ENCODE measurements at places on chromosomes 4 and X.
A peak's percentile ranks its signal among the peaks of the same experiment; 100 is the strongest.

GRCh38 chr4:153044036-153044435, 107.9 kb downstream of the FHDC1 start:
- no peak for DNase-seq

DNA sequence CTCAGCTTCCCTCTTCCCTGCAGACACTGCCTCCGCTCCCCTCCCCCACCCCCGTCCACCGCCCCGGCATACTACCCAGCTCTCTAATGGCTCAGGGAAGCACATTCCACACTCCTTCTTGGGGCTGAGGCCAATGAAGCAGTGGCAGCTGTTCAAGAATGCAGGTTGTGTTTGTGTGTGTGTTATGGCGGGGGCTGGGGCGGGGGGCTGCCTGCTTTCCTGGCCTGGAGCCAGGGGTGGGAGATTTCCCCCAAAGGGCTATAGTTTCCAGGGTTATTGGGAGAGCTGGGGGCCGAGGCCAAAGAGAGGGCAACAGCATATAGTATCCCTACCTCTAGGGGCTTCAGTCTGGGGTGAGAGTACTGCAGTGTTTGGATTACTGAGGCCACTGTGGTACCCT, 149.4 kb downstream of the EFNB1 start:
- DNase-seq: no peak

DNA sequence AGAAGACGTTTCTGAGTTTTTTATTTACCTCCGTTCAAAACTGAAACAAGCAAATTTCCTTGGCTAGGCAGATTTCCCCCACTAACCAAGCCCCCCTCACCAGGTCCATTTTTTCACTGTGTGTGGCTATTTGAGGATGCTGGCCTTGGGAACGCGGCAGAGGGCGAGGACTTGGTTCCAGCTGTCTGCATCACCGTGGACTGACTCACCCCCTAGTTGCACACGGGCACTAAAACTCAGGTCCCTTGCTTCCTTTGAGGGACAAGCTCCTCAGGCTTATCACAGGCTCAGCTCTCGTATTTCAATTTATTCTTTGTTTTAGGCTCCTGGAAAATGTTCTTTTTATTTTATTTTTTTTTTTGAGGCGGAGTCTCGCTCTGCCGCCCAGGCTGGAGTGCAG, 8.4 kb upstream of the MTNR1A start:
- no peak for DNase-seq

DNA sequence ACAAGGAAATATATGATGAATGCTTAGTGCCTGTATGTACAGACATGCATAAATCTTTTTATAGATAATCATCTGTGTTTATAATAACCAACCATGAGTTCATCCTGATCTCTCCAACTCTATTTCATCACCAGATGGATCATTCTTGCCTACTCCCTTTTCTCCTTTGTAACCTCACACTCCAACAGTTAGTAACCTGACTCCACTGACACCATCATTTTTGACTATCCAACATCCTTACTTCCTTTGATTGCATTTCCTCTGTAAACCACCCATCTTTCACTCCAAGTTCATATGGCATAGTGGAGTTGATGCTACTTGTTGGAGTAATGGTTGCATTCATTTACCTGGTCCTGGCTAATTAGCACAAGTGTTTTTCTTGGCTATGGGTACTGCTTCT, 170.6 kb downstream of the ZNF330 start:
- peak; percentile 34 for DNase-seq

GRCh38 chr4:153684182-153684970, at the start of gene TLR2:
Gene TLR2 (plus strand): TSS chr4:153684280. CDS start chr4:153702908, 18,628 bp downstream.
- DNase-seq: peak; percentile 21

DNA sequence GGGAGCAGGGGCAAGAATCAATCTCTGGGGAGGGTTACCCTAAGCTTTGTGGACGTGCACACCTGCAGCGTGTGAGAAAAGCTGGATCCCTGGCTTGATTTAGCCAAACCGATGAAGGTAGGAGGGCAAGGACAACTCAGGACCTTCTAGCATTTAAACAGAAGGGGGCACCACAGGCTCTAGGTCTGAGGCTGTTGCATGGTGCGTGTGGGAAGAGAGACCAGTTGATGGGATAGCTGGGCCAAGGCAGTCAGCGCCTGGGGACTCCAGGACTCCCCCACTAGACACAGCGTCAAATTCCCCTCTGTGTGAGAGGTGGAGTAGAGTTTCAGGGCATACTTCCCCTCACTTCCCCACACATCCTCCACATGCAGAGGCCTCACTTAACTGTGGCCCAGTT, 4.3 kb downstream of the GABRQ start:
- DNase-seq: peak; percentile 3

- DNase-seq: no peak
These were observed 65.8 kb upstream of the GPRIN3 start for GRCh38 chr4:89373394-89373793.

GRCh38 chr4:137901114-137901513, 341.0 kb downstream of the SLC7A11 start:
- DNase-seq: no peak

- no peak for DNase-seq
These were observed 40.6 kb downstream of the RAB33A start for GRCh38 chrX:130212371-130212770.

GRCh38 chr4:186472948-186473347, 82.4 kb downstream of the MTNR1A start:
- peak; percentile 40 for DNase-seq

DNA sequence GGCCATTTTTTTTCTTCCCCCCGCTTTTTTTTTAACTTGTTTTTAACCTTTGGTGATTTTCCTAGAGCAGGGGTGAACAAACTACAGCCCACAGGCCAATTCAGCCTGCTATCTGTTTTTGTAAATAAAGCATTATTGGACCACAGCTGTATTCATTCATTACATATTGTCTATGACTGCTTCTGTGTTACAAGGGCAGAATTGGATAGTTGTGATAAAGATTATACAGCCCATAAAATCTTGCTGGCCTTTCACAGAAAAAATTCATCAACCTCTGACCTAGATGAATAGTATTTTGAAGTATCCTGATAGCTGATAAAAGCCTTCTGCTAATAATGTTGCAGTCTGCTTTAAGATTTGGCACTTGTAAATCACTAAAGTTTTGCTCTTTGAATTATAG, 63.4 kb downstream of the SMAD1 start:
- DNase-seq: no peak

DNA sequence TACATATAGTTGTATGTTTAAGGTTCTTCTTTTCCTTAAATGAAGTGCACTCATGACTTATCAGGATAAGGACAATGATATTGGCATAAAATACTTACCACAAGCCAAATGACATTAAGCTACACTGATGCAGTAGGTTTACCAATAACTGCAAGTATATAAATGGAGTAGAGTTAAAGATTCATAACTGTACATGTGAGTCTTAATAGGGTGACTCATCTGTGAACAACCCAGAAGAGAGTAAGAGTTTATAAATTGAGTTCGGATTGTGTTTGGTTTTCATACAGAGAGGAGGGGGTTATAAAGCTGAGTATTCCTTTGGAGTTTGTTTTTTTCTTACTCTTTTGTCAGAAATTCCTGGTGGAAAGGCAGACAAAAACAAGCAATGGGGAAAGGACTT, 144.8 kb downstream of the TLL1 start:
- DNase-seq: peak; percentile 34

- DNase-seq: no peak
These were observed 643.6 kb downstream of the PDHA2 start for GRCh38 chr4:96483308-96484030.

DNA sequence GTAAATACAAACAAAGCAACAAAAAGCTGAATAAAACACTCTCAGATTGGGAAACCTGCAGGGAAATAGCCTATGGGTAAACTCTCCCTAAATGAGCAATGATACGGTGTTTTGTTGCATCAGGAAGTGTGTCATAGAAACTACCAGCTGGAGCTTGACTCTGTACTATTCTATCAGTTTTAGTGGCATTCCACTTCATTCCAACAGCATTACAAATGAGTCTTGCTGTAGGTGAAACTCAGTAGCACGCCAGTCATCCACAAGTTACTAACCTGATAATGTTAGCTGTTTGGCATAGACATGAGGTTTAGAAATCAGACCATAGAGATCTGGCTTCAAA, 24.9 kb downstream of the FGFBP1 start:
- peak; percentile 100 for DNase-seq

DNA sequence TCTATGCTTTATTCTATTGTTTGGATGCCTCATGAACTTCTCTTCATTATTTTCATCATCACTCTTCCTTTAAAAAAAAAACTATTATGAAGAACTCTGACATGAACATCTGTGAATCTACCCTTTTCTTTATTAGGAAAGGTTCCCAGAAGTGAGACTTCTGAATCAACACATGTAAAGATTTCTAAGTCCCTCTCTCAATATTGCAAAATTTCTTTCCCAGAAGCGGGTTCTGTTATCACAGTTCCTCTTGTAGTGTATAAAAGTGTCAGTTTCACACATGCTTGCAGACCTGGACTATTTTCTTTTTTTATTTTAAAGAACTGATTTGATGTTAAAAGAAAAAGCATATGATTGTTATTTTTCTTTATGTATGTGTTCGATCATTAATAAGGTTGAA, 330.8 kb upstream of the KLF3 start:
- DNase-seq: no peak

GRCh38 chrX:129744861-129745321, 6.1 kb downstream of the XPNPEP2 start:
- DNase-seq: no peak

DNA sequence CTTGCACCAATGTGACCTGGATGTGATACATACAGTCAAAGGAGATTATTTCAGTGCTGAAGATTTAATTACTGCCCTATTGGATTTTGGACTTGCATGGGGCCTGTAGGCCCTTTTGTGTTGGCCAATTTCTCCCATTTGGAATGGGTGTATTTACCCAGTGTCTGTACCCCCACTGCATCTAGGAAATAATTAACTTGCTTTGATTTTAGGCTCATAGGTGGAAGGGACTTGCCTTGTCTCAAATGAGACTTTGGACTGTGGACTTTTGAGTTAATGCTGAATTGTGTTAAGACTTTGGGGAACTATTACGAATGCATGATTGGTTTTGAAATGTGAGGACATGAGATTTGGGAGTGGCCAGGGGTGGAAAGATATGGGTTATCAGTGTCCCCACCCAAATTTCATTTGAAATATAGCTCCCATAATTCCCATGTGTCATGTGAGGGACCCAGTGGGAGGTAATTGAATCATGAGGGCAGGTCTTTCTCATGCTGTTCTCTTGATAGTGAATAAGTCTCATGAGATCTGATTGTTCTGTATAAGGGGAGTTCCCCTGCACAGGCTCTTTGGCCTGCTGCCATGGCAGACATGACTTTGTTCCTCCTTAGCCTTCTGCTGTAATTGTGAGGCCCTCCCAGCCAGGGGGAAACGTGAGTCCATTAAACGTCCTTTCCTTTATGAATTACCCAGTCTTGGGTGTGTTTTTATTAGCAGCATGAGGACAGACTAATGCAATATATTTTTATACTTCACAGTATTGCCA, 362.2 kb upstream of the SPANXN4 start:
- no peak for DNase-seq

DNA sequence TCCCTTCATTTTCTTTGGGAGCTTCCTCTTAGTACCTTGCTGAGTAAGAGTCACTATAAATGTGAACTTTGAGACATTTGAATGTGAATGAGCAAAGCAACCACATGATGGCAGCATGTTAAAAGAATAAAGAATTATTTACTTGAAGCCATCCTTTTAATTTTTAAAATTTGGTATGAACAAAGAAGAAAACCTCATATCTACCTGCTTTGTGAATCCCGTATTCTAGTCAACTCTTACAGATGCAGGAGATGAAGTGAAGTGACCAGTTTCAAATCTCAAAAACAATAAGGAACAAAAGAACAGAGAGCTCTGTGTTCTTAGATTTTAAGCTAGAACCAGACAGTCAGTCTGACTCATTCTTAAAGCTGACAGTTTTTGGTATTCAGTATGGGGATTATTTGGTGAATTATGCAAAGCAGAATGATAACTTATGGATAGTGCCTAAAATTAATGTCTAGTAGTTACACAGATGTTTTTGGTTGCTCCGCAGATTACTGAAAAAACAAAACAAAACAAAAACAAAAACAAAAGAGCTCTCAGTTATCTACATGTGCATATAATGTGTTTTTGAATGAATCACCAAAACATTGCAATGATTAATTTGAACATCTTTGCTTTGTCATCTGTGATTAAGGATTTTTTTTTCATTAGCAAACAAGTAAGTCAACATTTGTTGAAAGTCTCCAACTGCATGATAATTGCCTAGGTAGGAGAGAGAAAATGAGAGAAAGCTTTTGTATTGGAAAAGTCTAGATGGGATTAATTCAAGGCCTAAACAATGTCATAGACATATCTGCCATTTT, 48.2 kb upstream of the H2AZ1 start:
- DNase-seq: peak; percentile 83

DNA sequence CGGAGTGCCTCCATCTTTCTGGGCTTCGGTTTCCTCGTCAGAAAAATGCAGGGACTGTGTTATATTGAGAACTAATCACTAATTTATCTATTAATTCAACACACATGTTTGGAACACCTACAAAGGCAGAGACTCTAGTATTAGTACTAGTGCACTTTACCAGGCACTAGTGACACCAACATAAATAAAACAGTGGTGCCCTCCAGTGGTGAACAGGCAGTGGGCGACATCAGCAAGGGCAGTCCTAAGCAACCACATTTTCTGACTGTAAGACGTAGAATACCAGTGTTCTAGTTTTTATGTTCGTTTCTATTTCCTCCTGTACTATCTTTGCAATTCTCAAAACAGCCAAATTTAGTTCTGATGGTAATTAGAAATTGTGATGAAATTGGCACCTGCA, 69.1 kb upstream of the UCP1 start:
- peak; percentile 36 for DNase-seq

GRCh38 chr4:163243297-163243981, 76.7 kb upstream of the NAF1 start:
- no peak for DNase-seq

DNA sequence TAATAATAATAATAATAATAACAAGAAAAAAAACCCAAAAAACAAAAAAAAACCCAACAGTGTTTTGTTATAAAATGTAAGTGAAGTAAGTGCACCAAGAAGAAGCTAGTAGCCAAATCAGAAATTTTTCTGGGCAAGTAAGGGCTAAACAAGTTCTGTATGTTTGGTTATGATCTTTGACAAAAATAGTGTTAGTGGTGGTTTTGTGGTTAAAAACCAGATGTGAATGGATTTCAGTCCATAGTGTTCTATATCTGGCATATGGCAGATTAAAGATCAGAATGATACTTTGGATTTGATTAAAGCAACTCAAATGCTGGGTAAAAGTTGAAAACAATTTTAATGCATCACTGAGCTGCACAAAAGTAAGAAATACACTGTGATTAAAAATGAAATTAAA, 116.5 kb upstream of the NDST4 start:
- no peak for DNase-seq

DNA sequence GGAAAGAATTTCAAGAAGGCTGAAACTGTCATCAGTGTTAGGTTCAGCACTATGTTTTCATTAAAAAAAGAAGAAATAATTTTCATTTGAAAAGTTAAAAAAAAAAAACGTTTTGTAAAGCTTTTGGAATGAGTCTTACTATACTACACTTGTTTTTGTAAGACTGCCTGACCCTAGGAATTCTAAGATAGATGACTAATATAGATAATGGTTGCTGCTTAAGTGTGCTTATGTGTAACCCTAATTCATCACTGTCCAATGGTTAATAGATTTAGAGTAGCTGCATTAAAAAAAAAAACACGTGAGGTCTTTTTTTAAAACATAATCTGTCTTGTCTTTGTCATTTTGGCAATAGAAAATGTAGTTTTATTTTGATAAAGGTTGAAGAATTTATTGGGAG, 323.2 kb downstream of the IL1RAPL1 start:
- no peak for DNase-seq

All from bronchial epithelial cell (primary cell).